ENCODE measurements at places on chromosomes 7 and 10. TPM values are rescaled to one million over a fixed set of nuclear protein-coding genes. Genes with fewer than 3 reads are reported as not detected.

- no peaks in the 10 kb centered on the region for H3K4me1 ChIP-seq
- no peaks in the 10 kb centered on the region for H3K27me3 ChIP-seq
- no peak overlapping the region for H3K27ac ChIP-seq
- DNase-seq: no peak
Observed at GRCh38 chr7:157497367-157497743, 160.6 kb downstream of the DNAJB6 start.

- H3K4me1 ChIP-seq: no peaks in the 10 kb centered on the region
- no peaks in the 10 kb centered on the region for H3K36me3 ChIP-seq
- H3K27ac ChIP-seq: no peak overlapping the region
- no peak overlapping the region for H3K4me3 ChIP-seq
- H3K27me3 ChIP-seq: no peaks in the 10 kb centered on the region
- DNase-seq: no peak
Observed at GRCh38 chr7:51038573-51038972, 255.9 kb upstream of the GRB10 start.

- DNase-seq: peak; percentile 26
- peaks cover 7% of the 10 kb centered on the region for H3K4me1 ChIP-seq
- H3K4me3 ChIP-seq: peak within 1 kb of the TSS; percentile 23
- peaks cover 35% of the 10 kb centered on the region for H3K27me3 ChIP-seq
- H3K27ac ChIP-seq: no peak within 1 kb of the TSS
- no peaks in the 10 kb centered on the region for H3K36me3 ChIP-seq
Observed at GRCh38 chr10:98030093-98030821, at the start of gene CRTAC1. Gene CRTAC1 (minus strand): TSS chr10:98030621. CDS start chr10:98030472, 149 bp downstream.

DNA sequence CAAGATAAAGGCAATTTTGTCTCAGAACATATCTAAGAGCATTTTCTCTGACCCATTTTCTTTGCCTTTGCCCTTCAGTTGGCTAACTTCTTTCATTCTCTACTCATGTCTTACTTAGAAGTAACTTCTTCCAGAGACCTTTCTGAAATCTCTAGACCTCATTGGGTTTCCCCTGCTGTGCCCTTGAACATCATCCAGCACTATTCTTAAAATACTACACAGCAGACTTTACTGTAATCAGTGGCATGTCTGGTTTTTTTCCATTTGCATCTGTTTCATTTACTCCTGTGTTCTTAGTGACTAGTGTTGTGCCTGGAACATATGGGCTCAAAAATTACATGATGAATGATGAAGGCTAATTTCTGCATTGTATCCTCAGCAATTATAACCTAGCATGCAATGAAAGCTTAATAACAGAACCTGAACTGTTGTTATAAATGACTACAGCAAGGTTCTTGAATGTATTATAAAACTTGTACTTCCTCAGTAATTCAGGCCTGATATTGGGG lies 301.9 kb downstream of the CDK14 start:
- DNase-seq: no peak
- no peaks in the 10 kb centered on the region for H3K27me3 ChIP-seq
- H3K36me3 ChIP-seq: no peaks in the 10 kb centered on the region
- no peak overlapping the region for H3K4me3 ChIP-seq
- H3K4me1 ChIP-seq: no peaks in the 10 kb centered on the region

DNA sequence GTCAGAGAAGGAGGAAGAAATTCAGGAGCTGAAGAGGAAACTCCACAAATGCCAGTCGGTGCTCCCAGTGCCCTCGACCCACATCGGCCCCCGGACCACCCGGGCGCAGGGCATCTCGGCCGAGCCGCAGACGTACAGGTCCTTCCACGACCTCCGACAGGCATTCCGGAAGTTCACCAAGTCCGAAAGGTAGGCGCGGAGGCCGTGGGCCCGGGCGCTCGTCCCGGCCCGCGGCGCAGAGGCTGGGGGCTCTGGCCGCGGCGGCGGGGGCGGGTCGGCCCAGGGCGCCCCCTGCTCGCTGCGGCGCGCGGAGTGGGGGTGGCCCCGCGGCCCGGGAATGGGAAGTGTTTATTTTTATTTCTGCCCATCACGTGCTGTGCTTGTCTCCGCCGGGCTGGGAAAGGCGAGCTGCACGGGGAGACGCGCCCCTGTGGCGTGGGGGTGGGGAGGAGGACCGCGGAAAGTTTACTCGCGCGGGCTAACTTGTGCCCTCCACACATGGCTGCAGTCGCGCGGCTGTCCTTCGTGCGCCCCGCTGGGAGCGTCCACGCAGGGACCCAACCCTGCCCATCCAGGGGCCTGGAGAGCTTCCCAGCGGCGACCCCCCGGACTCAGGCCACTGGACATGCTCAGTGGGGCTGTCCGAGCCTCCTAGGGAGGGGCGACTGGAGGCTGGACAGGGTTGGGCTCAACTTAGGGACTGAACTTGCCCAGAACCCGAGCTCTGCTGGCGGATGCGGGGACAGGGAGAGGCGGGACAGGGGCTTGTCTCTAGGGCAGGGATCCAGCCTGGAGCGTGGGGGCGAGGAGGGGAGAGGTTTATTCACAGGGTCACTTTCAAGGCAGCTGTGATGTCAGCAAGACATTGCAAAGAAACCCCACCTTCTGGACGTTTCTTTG lies 82.6 kb upstream of the PRKG1 start:
- H3K4me3 ChIP-seq: peak overlapping the region; percentile 64
- no peaks in the 10 kb centered on the region for H3K36me3 ChIP-seq
- no peaks in the 10 kb centered on the region for H3K4me1 ChIP-seq
- DNase-seq: peak; percentile 73
- H3K27ac ChIP-seq: peak overlapping the region; percentile 87

GRCh38 chr7:17488829-17489228 lies 190.4 kb downstream of the AHR start:
- no peak overlapping the region for H3K4me3 ChIP-seq
- no peaks in the 10 kb centered on the region for H3K36me3 ChIP-seq
- no peak overlapping the region for H3K27ac ChIP-seq

DNA sequence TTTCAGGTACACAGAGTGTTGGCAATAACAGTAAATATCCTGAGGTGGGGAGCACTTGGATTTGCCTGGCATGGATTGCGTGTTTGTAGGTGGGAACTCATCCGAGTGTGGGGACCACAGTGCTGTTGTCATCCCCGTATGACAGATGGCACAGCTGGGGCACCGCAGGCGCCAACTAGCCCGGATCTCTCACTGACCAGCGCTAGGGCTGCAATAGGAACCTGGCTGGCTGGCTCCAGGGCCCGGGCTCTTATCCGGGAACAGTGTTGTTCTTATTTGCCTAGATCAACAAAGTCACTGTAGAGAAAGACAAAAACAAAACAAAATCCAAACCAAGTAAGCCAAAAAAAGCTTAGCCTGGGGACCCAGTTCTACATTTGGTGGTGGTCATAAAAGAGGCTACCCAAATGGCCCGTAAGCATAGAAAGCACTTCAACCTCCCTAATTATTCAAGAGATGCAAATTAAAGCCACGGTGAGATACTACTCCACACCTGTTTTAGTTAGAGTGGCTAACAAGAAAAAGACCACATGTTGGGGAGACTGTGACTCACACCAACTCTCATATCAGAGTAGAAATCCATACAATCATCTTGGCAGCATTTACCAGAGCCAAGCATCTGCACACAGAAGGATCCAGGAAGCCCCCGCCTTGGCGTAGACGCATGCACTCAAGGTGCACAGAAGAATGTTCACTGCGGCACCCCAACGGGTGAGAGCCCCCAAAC lies 27.2 kb upstream of the PFKFB3 start:
- no peak overlapping the region for H3K27ac ChIP-seq
- no peaks in the 10 kb centered on the region for H3K36me3 ChIP-seq
- DNase-seq: no peak
- no peaks in the 10 kb centered on the region for H3K4me1 ChIP-seq

- H3K27ac ChIP-seq: no peak overlapping the region
- no peak for DNase-seq
- H3K4me1 ChIP-seq: no peaks in the 10 kb centered on the region
- H3K27me3 ChIP-seq: no peaks in the 10 kb centered on the region
Observed at GRCh38 chr10:31171402-31172083, 139.9 kb upstream of the ZNF438 start.

DNA sequence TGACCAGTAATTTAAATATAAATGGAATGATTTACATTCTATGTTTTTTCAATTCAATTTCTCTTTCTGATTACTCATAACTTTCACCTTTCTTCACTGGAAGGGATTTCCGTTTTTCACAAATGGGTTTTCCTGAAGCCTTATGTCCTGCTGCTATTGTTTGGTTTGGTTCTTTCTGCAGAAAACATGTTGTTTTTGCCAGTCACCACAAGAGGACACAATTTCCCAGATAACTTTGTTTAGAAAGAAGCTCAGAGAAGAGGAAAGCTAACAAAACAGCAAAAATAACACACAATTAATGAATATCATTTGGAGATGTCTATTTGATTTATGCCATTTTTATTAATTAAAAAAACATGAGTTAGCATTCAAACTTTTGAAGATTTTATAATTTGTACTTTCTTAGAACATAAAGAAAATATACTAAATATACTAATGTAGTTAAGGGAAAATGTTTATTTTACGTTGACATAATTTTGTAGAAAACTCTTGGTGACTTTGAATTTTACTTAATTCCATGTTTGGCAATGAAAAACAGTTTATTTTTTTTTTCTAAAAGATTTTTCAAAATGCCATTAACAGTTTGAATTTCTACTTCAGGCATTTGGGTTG lies 4.6 kb upstream of the TWIST1 start:
- no peak overlapping the region for H3K27ac ChIP-seq
- H3K27me3 ChIP-seq: peaks cover 20% of the 10 kb centered on the region
- DNase-seq: no peak
- no peaks in the 10 kb centered on the region for H3K36me3 ChIP-seq
- H3K4me3 ChIP-seq: no peak overlapping the region

DNA sequence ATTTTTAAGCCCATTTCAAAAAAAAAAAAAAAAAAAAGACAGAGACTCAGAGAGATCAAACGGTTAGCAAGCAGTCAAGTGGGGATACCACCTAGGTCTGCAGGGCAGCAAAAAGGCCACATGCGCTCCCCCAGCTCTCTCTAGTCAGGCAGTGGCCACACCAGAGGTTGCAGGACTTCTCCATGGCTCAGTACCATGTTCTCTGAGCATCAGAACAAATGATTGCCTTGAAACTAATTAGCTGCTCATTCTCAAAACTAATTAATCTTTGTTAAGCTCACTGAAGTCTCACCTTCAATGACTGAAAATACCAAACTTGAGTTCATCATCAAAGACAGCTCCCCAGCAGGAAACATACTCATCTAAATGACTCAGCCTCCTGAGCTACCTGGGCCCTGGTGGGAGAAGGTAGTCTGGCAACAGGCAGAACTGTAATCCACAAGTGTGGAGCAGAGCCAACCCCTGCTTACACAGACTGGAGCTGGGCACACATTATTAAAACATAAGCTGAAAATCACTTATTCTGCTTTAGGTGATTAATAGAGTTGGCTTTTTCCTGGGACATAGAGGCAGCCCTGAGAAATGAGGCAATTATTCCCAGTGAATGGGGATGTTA lies 319.6 kb downstream of the GRID1 start:
- no peak overlapping the region for H3K4me3 ChIP-seq
- no peak for DNase-seq
- H3K27ac ChIP-seq: no peak overlapping the region
- no peaks in the 10 kb centered on the region for H3K27me3 ChIP-seq

GRCh38 chr7:157263156-157263555 lies 73.6 kb upstream of the DNAJB6 start:
- no peaks in the 10 kb centered on the region for H3K4me1 ChIP-seq
- no peak overlapping the region for H3K4me3 ChIP-seq
- H3K36me3 ChIP-seq: peaks cover 9% of the 10 kb centered on the region
- no peak for DNase-seq
- H3K27me3 ChIP-seq: no peaks in the 10 kb centered on the region
- H3K27ac ChIP-seq: no peak overlapping the region

The CHAT gene
- 0.16 TPM for total RNA-seq

The CCL24 gene
- total RNA-seq: 18.4 TPM

The EIF3B gene
- total RNA-seq: 94.4 TPM

The ARHGEF5 gene
- 83.6 TPM for total RNA-seq

The C1QL3 gene
- total RNA-seq: not detected

The NEUROG3 gene
- 4.0 TPM for total RNA-seq

The UCMA gene
- total RNA-seq: not detected
